ENCODE measurements at places on chromosomes 4 and X.
A peak's percentile ranks its signal among the peaks of the same experiment; 100 is the strongest.

- DNase-seq = no peak
These were observed 32.6 kb upstream of the ZFP42 start for GRCh38 chr4:187962926-187963325.

DNA sequence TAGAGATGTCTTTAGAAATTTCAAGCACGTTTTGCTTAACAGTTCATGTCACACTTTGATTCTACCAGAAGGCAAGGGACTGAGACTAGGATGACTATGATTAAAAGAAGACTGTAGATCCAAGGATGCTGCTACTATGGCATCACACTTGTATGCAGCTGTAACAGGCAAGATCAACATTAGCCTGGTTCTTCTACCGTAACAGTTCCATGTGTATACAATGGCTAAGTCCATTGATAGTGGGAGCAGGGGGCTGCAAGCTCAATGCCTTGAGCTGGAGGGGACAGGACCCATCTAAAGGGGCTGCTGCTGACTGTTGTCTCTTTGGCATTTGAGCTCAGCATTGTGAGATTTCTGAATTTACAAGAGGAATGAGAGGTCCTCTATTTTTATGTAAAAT is 212.0 kb downstream of the APBB2 start:
- DNase-seq = no peak

DNA sequence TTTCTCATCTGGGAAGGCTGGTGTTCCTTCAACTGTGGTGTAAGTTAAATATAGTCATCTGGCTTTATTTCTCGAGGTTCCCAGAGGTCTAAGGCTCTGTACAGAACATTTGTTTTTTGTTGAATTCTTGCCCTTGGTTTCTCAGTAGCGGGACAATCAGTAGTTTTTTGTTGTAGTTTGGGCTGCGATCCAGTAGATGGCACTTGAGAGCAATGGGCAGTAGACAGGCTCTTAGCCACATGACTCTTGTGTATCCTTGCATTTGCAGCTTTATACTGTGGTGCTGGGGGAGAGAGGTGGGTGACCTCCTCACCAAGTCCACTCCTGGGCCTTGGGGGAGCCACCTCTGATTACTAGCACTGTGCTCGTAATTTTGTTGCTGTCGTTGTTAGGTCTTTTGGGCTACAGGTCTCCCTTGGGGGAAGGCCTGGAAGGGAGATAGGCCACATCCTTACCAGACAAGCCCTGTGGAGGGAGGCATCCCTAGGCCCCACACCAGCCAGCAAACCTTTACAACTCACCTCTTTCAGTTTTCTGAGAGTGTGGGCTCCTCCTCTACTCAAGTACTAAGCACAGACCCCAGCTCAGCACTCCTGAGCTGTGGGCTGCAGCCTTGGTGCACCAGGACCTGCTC is 8.1 kb downstream of the ETDB start:
- DNase-seq = peak; percentile 27

DNA sequence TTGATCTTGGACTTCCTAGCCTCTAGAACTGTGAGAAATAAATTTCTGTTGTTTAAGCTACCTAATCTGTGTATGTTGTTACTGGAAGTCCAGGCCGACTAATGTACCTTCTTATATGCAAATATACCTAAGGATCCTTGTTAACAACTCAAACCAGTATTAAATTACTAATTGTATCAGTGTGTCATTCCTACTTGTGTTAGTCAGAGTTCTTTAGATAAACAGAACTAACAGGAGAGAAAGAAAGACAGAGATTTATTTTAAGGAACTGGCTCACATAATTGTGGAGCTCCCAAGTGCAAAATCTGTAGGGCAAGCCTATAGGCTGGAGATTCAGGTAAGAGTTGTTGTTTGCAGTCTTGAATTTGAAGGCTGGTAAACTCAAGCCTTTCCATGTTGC is 120.0 kb downstream of the ADGRL3 start:
- peak; percentile 47 for DNase-seq

DNA sequence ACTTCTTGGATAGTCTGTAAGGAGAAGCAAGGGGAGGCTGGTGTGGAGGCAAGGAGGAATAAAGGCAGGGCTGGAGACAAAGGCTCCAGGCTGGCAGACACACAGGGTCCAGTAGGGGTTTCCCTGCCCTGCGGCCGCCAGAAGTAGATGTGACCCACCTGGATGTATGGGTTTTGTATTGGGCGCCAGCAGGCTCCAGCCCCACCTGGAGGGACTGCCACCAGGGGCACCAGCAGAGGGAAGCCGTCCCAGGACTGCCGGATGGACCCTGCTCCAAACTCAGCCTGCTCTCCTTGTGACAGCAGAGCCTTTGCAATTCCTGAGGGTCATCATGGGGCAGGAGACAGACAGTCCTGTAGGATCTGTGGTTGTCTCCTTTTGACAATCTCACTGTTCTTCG is 52.7 kb downstream of the MGST2 start:
- no peak for DNase-seq

- DNase-seq = no peak
These were observed 81.1 kb upstream of the SLC4A4 start for GRCh38 chr4:71257761-71258160.

DNA sequence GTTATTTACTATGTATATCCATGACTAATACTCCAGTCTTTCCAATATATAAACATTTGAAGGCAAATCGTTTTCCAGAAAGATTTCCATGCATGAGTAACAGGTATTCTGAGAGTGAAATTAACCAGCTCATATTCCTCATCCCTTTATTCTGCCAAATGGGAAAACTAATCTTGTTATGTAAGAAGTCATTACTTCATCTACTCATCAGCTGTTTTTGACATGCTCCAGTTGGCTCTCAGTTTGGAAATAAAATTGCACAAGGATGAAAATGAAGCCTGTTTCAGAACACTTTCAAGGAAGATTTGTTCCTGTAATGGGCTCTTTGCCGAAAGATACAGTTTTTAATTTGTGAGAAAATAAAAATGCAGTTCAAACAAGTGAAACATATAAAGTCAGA is 121.9 kb downstream of the KCTD8 start:
- no peak for DNase-seq

GRCh38 chrX:75781611-75782010 is 3.4 kb downstream of the MAGEE2 start:
- no peak for DNase-seq

DNA sequence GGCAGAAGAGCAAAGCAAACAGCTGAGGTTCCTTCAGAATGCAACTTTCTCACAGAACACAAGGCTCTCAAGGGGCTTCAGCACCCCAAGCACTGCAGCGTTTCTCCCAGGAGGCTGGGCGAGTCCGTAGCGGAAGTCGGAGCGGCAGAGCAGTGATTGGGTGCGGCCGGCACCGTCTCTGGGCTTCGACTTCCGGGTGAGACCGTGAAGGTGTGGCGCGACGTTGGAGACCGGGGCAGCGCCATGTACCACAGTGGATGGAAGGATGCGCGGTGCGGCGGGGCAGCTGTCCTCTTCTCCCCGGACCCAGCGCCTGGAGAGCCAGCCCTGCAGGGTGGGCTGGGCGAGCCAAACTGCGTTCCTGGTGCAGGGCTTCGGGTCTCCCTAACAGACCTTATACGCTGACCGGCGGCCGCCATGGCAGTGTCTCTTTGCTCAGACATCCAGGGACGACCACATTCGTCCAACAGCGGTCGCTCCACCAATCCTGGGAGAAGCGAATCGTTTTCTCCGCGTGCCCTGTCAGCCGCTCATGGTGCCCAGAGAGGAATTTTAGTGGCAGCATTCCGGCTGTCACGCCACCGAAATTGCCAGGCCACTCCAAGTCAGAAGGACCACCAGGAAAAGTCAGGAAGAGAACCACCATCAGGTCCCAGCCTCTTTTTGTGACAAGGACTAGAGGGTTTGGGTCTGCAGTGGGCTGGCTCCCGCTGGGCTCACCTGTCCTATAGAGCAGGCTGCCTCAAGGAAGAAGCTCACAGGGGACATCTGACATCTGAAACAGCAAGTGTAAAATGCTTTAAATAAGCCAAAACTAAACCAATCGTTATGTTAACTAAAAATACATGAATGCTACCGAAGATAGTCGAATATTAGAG is 20.5 kb downstream of the TRIM61 start:
- DNase-seq = peak; percentile 76

DNA sequence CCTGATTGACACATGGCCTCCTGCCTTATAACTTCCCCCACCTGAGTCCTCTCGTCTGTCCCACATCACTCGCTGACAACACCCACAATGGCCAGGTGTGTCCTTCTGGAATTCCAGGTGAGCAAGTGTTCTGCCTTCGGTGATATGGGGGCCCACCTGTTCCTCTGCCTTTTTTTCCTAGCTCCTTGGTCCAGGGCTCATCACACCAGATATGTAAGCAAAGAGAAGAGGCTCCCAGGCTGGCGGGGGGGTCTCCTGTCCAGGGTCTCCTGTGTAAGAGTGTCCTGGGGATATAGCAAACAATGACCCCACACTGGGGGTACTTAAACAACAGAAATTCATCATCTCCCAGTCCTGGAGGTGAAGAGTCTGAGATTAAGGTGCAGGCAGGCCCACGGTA is 25.2 kb downstream of the P2RY8 start:
- no peak for DNase-seq

DNA sequence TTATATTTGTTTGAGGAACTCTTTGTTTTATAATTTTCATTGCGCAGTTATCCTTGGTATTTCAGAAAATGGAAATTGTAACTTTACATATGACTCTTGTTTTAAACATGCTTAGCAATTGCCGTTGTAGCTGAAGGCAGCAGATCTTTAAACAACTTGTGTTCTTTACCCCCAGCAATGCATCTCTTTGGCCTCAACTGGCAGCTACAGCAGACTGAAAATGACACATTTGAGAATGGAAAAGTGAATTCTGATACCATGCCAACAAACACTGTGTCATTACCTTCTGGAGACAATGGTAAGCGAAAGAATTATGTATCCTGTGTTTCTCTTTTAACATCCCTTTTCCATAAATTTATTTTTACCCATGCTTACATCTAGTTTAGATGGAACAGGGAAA is 263.6 kb downstream of the DCTD start:
- DNase-seq = peak; percentile 83

- DNase-seq = no peak
These were observed 257.1 kb downstream of the EVC2 start for GRCh38 chr4:5451243-5451642.

DNA sequence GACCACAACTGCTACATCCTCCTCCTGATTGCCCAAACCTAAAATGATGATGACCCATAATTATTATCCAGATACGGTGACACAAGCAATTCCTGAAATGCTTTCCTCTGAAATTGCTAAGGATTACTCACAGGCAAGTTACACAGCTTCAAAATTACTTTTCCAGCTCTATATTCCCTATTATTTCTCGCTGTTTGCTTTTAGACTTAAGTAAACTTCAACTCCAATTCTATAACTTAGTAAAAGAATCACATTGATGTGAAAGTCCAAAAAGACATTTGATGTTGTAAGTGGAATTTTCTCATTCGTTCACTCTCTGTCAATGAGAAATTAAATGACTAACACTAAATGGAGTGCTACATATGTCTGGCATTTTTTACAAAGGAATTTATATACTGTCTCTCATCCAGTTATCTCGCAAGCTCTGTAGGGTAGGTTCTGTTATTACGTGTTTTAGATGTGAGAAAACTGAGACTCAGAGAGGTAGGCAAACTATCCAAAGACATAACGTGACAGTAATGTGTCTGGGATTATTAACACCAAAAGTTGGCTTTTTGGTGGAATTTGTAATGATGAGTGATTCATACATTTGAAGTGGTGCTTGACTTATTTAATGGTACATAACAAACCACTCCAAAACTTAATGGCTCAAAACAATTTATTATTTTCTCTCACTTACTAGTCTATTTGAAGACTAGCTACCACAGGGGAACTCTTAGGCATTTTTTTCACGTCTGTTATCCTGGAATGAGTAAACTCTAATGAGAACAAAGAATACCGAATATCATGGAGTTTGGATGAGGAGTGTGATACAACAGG is 31.5 kb downstream of the PALLD start:
- DNase-seq = peak; percentile 89

DNA sequence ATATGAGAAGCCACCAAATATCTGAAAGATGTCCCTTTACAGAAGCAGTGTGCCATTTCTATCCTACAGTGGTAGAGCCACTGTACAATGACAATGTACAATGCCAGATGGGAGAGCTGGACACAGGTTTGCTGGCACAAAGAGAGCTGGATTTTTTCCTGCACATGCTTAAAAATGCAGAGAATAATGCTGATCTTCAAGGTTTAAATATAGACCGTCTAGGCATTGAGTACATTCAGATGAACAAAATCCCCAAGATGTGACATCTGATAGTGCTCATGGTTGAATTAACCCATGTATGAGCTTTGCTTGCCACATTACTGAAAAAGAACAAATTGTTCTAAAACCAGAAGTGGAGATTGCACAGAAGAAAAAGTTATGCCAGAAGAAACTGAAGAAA is 11.7 kb downstream of the ADGRL3 start:
- DNase-seq = no peak

GRCh38 chr4:54746218-54746617 is 88.5 kb downstream of the KIT start:
- DNase-seq = peak; percentile 38

DNA sequence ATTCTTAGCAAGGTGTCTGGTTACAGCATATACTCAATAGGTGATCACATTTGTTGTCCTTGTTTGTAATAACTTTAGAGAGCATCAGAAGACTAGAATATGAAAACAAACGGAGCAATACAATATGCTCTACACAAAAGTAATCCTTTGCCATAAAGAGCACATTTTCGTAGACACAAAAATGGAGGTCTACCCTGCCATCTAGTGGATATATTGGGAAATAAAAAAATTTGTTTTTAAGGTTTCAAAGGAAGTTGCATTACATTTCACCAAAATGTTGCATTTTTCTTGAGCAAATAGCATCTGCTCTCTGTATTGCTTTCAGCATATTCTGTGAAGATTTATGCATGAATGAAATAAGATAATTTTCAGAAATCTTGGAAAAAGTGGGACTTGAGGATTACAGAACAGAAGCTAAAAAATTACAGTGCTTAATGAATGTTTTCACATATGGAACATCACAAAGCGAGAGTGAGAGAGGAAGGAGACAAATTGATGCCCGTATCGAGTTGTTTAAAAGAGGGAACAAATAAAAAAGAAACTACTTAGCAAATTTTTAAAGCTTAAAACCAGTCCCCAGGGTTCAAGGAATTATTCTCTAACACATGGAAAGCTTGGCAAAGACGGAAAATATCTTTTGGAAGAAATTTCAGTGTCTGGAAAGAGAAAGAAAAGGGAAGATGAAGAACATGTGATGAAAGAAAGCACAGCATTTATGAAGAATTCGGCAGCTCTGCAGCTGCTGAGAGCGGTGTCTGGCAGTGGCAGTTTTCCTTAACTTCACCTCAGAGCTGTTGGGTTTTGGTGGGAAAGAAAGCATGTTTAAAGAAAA is 390.1 kb downstream of the ANKRD50 start:
- peak; percentile 46 for DNase-seq

- peak; percentile 87 for DNase-seq
These were observed 2.9 kb downstream of the MAML3 start for GRCh38 chr4:140150886-140151698.

DNA sequence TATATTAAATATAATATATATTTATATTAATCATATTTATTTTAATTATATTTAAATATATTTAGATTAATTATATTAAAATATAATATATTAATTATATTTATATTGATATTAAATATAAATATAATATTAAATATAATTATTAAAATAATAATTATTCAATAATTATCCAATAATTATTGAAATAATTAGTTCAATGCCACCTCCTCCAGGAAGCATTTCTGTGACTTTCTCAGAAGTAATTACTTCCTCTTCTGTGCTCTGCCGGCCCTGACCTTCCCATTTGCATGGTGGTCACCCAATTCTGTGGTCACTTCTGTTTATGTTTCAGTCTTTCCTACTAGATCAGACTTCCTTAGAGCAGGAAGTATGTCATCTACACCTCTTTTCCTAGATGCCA is 45.8 kb downstream of the EVC2 start:
- no peak for DNase-seq

All from fibroblast of skin of back (primary cell).